ENCODE measurements at places on chromosomes 7 and 10.

DNA sequence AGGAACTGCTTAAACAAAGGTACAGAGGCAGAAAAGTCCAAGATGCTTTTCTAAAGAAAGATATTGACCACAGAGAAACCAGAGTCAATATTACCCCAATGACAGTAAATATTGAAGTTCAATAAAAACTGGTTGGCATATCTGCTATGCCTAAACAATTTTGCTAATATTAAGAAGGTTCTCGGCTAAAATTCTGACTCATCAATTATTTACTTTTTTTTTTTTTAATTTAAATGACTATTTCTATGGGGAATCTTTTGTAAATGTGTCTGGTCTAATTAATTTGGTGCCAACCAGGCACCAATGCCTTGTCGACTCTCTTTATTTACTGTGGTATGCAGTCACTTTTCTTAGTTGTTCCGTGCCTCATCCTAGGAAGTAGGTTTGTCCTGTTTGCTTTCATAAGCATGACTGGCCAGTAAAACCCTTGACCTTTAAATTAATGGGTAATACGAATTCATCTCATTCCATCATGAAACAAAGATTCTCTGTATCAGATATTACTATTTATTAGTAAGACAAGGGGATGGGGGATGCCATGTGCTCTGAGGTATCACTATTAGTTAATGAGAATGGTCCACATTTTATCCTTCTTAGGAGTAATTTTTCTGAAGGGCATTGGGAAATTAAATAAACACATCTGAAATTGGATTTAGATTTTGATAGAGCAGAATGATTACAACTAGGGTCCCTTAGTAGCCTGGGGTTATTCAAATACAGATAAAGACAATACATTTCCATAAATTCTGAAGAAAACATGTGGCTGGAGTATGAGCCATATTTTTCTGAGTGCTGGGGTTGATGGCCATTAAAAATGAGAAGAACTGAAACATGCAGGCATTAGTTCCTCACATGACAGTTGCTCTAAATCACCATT lies 154.4 kb downstream of the VTI1A start:
- DNase-seq: no peak

DNA sequence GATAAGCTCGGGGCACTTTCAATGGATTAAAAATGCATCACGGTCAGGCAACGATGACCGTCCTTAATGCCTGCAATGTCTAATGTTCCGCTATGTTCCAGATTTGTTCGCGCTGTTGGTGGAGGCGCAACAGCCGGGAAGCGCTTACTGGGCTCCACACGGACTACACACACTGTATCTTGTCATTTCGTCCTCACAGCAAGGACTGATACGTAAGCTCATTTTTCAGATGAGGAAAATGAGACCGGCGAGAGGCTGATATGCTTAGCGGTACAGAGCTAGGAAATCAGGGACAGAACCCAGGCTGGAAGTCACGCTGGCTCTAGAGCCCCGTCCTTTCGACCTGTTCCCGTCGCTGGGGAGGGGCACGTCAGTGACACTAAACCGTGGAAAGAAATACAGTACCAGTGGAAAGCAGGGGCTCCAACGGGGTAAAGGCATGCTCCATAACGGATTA lies 670 bp downstream of the TPK1 start:
- DNase-seq: peak; percentile 56

- DNase-seq: no peak
Measured at GRCh38 chr7:3915337-3915878, 614.4 kb downstream of the SDK1 start.

DNA sequence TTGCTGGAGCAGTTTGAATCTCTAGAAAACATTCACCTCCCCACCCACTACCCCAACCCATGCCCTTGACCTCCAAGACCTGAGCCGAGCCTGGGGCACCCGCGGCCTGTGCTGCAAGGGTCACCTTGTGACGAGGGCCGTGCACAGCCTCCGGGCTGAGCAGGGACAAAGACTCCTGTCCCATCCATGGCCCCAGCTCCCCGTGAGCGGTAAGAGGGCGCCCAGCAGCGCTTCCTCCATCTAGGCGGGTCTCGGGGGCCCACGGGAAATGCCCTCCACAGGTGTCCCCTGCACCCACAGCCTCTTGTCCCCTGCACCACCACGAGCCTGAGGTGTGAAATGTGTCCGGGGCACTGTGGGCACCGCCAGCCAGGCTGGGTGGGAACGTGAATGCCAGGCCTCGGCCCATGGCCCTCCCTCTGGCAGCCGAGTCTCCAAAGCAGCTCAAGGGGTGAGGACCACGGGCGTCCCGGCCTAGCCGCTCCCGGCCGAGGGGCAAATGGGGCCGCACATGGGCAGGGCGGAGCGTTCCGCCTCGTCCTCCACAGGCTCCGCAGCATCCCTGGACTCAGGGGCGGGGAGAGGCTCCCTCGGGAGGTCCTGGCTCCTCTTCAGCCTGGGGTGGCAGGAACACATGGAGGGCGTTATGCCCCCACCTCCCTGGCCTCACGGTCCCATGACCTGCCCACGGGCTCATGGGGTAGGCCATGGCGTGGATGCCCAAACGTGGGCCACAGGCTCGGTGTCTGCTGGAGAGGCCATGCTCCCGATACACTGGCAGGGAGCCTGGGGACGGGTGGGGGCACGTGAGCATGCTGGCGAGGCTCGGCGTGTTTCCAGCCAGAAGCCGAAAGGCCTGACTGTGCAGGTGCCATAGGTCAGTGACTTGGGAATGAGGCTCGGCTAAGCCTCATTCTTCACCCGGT lies 21.1 kb downstream of the DPYSL4 start:
- no peak for DNase-seq

GRCh38 chr10:125017547-125018298 lies 75.8 kb downstream of the ZRANB1 start:
- no peak for DNase-seq

GRCh38 chr10:97627731-97628130 lies 5.6 kb downstream of the MORN4 start:
- no peak for DNase-seq

- DNase-seq: no peak
Measured at GRCh38 chr10:55630491-55631056, 730.5 kb downstream of the ZWINT start.

GRCh38 chr7:10740805-10741204 lies 232.9 kb upstream of the PHF14 start:
- no peak for DNase-seq

- no peak for DNase-seq
Measured at GRCh38 chr10:128186959-128187787, 61.0 kb upstream of the MKI67 start.

DNA sequence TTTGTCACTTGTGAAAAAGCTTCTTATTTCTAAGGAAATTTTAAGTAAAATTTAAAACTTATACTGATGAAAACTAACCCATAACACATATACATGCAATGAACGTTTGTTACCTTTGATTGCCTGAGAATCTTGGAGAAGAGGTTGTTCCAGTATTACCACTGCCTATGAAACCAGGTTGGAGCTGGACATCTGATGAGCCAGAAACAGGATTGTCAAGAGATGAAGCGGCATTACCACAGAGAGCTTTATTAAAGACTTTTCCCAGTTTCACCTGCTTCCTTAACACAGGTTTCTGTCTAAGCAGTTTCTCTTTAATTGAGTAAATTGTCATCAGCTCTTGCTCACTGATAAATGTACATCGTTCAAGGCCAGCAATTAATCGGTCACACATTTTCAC lies 9.0 kb upstream of the KIF20B start:
- DNase-seq: no peak

DNA sequence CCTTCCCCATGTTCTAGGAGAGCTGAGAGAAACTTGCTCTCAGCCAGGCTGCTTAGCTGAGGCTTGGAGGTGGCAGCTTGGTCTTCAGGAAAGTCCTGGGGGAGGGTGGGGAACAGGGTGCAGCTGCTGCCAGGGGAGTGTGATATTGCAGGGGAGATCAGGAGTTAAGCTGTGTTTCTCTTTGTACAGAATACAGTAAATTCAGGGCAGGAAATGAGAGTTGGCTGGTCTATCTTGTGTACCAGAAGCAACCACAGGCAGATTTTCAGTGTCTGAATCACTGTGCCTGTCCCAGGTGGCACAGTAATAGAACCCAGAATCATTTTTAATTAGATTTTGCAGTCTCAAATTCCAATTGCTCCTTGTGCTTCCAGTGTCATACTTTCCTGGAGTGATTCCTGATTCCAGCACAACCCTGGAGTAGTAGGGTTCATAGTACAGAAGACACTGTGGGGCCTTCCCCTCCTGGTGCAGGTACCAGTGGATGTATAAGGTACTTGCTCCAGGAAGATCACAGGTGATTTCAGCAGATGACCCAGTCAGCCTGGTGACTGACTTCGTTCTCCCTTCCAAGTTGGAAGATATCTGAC lies 94.0 kb upstream of the TARP start:
- no peak for DNase-seq

DNA sequence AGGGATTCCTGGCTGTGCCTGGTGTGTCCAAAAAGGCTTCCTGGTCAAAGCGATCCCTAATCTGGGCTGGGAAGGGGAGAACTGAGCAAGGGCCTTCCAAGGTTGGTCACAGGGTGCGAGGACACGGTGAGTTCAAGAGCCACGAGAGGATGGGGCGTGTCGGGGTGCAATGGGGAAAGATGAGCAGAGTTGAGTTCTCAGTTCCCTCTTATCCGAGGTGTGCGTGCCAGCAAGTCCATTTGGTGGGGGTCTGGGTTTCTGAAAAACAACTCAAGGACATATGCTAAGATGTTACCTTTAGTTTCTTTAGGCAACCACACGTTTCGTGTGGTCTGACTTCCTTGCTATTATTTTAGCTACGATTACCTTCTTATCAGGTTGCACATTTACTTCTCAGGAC lies 1.3 kb downstream of the ZNF775 start:
- no peak for DNase-seq

DNA sequence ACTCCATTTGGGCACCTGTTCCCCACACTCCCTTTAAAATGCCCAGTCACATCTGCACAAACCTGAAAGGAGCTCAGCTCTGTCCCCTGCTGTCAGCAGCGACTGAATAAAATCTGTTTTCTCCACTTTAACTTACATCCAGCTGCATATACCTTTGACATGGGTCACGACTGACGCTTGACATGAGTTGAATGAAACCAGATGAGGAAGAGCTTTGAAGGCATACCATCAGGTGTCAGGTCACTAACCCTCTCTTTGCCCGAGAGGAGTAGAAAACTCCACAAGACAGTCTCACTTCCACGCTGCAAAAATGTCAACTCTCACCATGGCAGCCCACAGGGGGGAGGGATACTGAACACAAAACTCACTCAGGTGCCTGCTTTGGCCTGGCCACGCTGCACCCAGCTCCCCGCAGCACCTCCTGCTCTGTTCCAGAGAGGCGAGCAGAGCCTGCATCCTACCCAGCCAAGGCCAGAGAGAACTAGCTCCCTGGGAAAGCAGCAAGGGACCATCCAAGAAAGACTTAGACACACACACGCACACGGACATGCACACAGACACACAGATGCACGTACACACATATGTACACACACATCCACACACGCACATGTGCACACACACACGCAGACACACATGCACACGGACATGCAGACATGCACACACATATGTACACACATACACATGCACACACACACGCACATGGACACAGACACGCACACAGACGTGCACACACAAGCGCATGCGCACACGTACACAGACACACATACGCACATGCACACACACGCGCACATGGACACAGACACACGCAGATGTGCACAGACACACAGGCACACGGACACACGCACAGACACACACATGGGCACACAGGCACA lies 191.0 kb downstream of the MAD1L1 start:
- DNase-seq: no peak

DNA sequence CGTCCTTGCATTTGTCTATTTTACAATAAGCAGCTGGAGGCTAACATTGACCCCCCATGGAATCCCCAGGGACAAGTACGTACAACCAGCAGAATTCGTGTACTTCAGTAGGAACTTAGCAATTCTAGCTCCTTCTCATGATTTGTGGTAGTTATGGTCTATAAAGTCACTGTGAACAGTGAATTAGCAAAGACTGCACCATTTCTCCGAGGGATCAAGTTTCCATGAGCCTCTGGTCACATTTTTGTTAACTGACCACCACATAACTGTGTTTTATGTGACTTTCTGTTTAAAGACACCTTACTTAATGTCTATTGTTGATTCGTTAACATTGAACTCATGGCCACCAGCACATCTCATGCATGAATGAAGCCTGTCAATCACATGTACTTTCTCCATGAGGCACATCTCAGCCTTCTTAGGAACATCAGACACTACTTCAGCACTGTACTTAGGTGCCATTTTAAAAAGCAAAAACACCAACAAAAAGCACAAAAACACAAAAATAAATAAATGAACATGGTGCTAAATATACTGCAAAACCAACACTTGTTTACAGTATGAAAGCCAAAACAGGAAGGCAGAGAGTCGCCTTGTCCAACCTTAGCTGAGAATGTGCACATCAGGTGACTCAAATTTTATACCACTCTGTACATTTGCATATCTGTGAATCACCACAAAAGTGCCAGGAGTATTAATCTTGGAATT lies 9.0 kb upstream of the UCN3 start:
- DNase-seq: no peak

GRCh38 chr10:2387672-2388071 lies 650.3 kb upstream of the ADARB2 start:
- no peak for DNase-seq

- DNase-seq: no peak
Measured at GRCh38 chr10:127762925-127763324, 25.9 kb downstream of the FOXI2 start.

GRCh38 chr7:38432671-38433070 lies 159.2 kb upstream of the TARP start:
- DNase-seq: no peak

- DNase-seq: no peak
Measured at GRCh38 chr10:47026301-47027107, 115.3 kb downstream of the PTPN20 start.

DNA sequence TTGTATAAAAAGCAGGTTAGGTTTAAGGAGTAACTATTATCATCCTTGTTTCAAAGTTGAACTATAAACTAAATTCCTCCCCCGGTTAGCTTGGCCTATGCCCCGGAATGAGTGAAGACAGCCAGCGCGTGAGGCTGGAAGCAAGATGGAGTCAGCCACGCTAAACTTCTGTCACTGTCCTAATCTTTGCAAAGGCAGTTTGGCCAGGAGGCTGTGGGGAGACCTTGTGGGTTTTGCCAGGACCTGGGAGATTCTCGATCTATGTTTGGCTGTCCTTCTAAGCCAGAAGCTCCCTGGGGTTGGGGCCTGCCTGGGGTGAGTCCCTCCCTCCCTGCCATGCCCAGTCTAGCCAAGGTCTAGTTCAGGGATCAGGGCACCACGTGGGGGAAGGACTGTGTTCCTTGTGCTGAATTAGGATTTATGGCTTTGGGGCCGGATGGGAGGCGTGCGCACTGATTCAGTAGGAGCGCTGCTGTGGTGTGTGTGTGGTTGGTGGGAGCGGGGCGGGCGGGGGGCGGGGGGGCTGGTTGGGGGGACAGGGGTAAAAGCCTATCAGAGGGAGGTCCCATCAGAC lies 871 bp upstream of the GTF2IRD1 start:
- peak; percentile 10 for DNase-seq

- DNase-seq: no peak
Measured at GRCh38 chr7:138079137-138079536, 2.9 kb downstream of the AKR1D1 start.

DNA sequence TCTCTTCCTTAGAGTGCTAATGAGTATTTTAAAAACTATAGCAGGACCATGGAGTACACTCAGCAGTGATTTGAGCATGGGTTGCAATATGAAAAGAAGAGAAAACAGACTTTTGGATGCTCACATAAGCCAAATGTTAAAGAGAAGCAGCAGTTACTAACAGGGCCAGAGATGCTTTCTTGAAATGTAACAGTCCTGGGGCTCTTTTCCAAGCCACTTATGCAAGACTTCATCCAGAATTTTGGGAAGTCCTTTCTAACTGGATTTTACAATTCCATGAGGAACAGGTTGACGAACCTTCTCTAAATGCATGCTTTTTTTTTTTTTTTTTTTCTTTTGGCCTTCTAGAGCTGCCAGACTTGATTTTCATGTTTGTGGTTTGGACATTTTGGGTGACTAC lies 282.0 kb downstream of the SEC23IP start:
- no peak for DNase-seq
